ENCODE measurements at places on chromosomes 7 and 10.
A peak's percentile ranks its signal among the peaks of the same experiment; 100 is the strongest.

- no peak for DNase-seq
Observed at GRCh38 chr7:30436518-30436917, 42.1 kb downstream of the NOD1 start.

DNA sequence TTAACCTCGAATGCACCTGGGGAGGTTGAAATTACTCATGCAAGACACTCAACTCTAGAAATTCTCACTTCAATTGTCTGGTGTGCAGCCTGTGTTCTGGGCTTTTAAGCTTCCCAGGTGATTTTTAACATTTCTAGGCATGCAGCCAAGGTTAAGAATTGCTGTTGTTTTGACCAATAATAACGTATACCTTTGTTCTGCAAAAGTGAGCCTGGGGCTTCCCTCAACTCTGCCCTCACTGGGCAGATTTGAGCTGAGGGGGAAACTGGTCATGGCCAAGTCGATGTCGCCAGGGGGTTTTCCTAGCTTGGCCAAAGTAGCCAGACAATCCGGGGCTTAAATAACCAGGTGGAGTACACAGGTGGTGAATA, 568 bp downstream of the PRSS2 start:
- DNase-seq, result no peak

DNA sequence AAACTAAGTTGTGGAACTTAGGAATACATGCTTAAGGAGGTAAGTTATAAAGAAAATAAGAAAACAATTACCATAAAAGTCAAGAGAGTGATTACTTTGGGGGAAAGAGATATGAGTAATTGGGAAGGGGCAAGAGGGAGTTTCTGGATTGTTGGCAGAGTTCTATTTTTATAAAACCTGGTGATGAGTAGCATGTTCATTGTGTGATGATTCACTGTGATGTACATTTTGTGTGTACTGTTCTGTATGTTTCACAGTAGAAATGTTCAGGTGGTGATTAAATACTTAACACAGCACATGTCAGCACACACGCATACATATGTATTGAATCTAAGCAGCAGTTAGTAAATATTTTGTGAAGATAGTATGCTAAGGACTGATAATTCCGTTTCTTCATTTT, 9.7 kb upstream of the OIT3 start:
- no peak for DNase-seq

- peak; percentile 89 for DNase-seq
Observed at GRCh38 chr10:47311932-47312662, 10.2 kb upstream of the GDF2 start.

GRCh38 chr10:31620226-31621151, 301.5 kb downstream of the ZEB1 start:
- no peak for DNase-seq
